CD4-positive, alpha-beta T cell (primary cell): ENCODE measurements at places on chromosomes 2 and 18. TPM values are rescaled to one million over a fixed set of nuclear protein-coding genes. Genes with fewer than 3 reads are reported as not detected.

- DNase-seq: no peak
These were observed 25.6 kb upstream of the LDLRAD4 start for GRCh38 chr18:13192970-13193369.

DNA sequence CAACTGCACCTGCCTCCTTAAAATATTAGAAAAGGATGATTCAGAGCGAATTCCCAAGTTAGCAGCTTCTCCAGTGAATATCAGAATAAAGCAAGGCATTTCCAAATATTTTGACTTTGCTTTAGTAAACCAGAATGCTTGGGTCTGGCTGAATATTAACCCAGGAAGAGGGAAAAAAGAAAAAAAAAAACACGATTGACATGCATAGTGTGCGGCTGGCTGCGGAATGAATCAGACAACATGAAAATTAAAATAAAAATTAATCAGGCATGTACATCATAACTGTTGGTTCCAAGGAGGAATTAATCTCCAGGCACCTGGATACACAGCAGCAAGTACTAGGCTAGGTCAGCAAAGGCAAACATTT, 105.8 kb upstream of the NCKAP5 start:
- DNase-seq: no peak

- no peak for DNase-seq
These were observed 8.2 kb downstream of the PLCD4 start for GRCh38 chr2:218615868-218616315.

- DNase-seq: no peak
These were observed 520.1 kb downstream of the LRP1B start for GRCh38 chr2:141610564-141611175.

GRCh38 chr2:46848447-46848846, 67.2 kb downstream of the MCFD2 start:
- DNase-seq: no peak

DNA sequence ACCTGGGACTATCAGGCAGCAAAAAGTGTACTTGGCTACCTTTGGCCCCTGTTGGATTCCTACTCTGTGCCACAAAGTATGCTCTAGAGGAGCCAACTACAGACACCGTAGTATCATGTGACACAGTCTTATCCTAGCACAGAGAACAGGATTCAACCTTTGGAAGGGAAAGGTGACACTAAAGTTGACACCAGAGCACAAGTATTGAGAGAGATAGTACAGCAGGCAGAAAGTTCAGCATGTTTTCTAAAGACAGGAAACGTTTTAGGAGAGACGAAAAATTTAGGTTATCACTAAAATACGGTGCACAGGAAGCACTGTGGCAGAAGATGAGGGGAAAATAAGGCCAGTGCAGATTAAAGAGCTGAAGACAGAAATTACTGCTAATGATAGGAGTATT, 18.6 kb downstream of the SMAD2 start:
- DNase-seq: no peak

- no peak for DNase-seq
These were observed 728.9 kb downstream of the SUCLG1 start for GRCh38 chr2:83730223-83730622.

DNA sequence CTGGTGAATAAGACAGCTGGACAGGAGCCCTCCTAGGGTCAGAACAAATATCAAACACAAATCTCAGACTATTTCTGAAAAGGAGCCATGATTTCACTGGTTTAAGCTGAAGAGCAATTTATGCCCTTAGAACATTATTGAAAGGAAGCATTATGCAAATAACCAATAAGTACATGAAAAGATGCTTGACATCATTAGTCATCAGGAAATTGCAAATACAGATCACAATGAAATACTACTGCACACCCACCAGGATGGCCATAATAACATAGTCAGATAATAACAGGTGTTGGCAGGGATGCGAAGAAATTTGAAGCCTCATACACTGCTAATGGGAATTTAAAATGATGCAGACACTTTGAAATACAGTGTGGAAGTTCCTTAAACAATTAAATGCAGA, 176.4 kb upstream of the RAB6C start:
- no peak for DNase-seq

GRCh38 chr18:11653521-11653920, 35.5 kb upstream of the GNAL start:
- DNase-seq: no peak

GRCh38 chr2:9781252-9781651, 62.0 kb upstream of the TAF1B start:
- DNase-seq: no peak

The NOSTRIN gene
- total RNA-seq: 1.0 TPM

The PDE1A gene
- not detected for total RNA-seq

The SEMA4C gene
- 56.8 TPM for total RNA-seq
